Brain (organoid and tissue), 16 donors: ENCODE measurements at places on chromosomes 4 and X.

DNA sequence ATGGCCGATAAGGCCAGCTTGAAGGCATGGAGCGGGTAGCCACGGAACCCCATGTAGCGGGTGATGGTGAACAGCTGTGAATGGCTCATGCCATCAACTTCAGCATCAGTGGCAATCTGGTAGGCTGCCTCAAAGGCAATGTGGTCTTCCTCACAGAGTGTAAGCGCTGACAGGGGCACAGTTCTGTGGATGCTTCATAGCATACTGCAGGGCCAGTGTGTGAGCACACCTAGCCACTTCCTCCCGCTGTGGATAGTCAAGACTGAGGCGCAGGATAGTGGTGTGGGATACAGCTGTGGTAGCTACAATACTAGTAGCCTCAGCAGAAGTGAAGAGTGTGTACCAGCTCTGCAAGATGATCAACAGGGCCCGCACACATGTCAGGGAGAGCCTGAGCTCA lies 40.5 kb downstream of the C4orf33 start:
- no peak for DNase-seq

GRCh38 chr4:10077076-10077475 lies 39.5 kb downstream of the WDR1 start:
- no peak for DNase-seq

GRCh38 chrX:108036298-108036973 lies 8.4 kb upstream of the VSIG1 start:
- no peak for DNase-seq

DNA sequence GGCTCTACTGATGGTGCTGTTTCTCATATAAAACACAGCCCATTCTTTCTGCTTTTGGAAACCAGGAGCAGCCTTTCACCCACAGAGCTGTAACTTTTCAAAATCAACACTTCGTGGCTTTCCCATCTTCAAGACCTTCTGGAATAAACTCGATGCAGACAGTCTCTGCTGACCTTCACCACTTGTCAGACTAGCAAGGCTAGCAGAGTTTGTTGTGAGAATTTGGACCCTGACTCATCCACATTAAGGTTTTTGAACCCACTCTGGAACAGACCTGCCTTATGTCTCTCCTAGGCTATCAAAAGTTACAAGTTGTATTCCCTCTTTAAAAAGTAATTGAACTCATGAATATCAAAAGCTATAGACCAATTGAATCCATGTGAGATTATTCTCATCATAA lies 88.6 kb downstream of the MAML3 start:
- DNase-seq = no peak

DNA sequence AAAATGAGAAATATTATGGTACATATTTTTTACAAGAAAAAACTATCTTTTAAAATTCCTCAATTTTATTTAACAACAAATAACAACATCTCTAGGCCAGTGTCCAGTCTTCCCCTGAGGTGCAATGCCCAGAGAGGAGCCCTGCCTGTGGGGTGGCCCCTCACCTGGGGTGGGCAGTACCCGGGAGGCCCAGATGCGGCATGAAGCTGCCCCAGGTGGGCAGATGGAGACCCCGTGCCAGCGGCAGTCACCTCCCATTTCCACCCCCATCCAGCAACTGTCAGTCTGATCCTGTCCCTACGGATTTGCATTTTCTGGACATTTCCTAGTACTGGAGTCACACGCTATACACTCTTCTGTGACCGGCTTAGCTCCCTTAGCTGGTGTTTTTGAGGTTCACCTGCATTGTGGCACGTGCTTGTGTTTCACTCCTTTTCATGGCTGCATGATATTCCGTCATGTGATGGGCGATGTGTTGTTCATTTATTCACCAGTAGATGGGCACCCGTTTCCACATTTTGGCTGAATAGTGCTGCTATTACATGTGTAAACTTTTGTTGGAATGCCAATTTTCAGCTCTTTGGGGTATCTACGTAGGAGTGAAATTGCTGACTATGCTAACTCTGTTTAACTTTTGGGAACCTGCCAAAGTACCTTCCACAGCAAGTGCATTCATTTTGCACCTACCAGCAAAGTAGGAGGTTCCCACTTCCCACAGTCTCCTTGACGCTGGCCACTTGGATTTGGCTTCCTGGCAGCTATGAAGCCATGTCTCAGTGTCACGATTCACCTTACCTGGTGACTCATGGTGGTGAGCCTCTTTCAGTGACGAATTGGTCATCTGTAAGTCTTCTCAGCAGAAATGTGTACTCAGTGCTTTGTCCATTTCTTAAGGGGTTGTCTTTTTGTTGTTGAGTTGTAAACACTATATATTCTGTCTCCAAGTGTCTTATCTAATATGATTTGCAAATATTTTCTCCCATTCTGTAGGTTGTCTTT lies 11.7 kb upstream of the MAEA start:
- no peak for DNase-seq

GRCh38 chrX:115913575-115913974 lies 257.0 kb upstream of the AGTR2 start:
- DNase-seq = no peak

DNA sequence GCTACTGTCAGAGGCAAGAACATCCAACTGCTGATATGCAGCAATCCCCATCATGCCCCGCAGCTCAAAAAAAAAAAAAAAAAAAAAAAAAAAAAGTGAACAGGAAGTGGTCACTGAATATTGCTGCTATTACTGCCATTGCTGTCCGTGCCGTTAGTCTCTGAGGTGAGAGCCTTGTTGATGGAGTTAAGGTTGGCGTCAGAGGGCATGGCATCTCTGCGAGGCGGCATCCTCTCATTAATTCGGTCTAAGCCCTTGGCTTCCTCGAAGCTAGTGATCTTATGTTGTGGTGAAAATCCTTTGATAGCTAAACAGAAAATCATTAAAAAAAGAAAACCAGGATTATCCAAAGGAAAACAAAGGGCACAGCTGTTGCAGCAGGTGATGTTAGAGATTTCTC lies 321.6 kb downstream of the PPP3CA start:
- no peak for DNase-seq

DNA sequence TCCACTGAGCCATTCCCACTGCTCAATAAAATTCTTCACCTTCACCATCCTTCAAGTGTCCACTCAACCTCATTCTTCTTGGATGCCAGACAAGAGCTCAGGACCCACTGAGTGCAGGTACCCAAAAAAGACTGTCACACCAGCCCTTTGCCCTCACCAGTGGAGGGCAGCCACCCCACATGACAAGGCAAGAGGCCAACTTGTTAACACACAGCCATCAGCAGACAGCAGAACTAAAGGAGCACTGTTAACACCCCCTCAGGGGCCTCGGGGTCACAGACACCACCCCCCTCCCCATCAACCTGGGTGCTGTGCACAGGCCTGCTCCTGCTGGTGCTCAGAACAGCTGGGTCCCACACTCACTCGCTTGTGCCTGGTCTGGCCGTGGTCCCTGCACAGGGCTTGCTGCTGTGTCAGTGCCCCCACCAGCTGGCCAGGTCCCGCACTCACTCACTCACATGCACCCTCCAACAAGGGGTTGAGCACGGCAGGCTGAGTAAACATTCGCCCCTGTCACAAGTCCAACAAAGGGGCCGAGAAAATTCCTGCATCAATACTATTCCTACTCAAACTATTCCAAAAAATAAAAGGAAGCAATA lies 54.1 kb downstream of the ATRX start:
- DNase-seq = no peak

DNA sequence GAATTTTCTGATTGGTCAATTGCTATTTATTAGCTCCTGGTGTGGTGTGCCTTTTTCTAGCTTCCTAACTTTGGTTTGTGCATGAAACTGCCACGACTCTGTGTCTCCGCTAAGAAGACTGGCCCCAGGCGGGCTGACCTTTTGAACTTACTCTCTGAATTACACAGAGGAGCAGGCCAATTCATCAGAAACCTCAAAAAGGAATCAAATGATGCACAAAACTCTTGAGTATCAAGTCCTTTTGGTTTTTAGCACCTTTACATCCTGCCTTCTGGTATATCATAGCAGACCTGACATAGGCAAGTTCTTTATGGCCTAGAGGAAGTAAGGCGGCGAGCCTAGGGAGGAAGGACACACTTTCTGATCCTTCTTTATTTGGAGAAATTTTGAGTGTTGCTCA lies 17.6 kb downstream of the TKTL1 start:
- no peak for DNase-seq

DNA sequence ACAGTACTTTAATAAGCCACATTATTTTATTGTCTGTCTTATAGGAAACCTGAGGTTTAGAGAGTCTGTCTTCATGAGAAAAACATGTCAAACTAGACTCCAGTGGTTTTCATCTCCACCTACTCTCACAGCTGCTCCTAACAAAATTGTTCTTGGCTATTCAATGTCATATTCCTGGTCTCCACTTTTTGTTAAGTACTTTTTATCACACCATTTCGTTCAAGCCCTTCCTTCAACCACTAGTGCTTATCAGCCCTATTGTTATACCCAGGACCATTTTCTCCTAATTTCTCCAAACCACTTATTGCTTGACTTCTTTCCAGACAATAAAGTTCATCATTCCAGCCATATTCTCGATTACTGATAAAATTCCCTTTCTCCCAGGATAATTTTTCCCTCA lies 1674.3 kb upstream of the AGA start:
- DNase-seq = no peak

- no peak for DNase-seq
Observed at GRCh38 chrX:148314876-148315275, 185.5 kb upstream of the AFF2 start.

GRCh38 chr4:1211891-1212545 lies 36.9 kb downstream of the CTBP1 start:
- DNase-seq = no peak
